CD4-positive, alpha-beta T cell treated with Interleukin-15 for 4 hours (primary cell): ENCODE measurements at places on chromosomes 6 and 20.

DNA sequence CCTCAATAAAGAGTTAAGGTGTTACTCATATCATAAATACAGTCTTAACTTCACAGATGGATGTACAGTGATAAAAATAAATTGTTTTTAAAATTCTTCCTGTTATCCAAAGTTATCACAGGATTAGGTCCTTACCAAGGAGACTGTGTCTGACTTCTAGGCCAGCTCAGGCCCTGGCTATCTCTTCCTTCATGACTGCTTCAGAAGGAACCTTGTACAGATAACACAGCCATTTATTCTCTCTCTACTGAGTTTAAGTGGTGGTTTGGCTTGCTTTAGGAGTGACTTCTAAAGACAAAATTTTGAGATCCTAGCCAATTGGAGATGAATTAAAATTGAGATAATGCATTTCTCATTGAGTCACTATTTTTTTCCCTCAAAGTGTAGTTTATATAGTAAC lies 40.8 kb upstream of the RNF182 start:
- no peak for DNase-seq

- DNase-seq: no peak
These were observed 162.1 kb upstream of the ZNF337 start for GRCh38 chr20:25858495-25859425.

GRCh38 chr6:110878751-110879522 lies 4.4 kb downstream of the AMD1 start:
- peak; percentile 43 for DNase-seq

DNA sequence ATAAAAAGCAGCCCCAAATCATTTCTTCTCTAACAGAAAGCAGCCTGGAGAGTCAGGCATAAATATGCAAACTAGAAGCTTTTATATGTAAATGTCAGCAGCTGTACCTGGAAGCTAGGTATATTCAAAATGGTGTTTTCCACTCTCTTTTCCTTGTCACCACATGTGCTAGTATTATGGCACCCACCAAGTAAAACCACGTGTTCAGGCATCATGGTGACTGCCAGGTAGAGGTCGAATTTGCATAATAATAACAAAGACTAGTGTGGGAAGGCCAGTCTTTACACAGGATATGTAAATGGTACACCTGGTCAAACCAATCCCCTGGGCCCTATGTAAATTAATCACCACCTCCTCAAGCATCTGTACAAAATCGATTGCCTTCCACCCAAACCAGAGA lies 124.0 kb downstream of the MMUT start:
- DNase-seq: no peak

GRCh38 chr20:227439-228105 lies 514 bp downstream of the DEFB129 start:
- DNase-seq: no peak

- DNase-seq: no peak
These were observed 129.1 kb upstream of the SPACA1 start for GRCh38 chr6:87918461-87918941.

GRCh38 chr6:81933608-81934051 lies 181.1 kb upstream of the TENT5A start:
- DNase-seq: no peak

DNA sequence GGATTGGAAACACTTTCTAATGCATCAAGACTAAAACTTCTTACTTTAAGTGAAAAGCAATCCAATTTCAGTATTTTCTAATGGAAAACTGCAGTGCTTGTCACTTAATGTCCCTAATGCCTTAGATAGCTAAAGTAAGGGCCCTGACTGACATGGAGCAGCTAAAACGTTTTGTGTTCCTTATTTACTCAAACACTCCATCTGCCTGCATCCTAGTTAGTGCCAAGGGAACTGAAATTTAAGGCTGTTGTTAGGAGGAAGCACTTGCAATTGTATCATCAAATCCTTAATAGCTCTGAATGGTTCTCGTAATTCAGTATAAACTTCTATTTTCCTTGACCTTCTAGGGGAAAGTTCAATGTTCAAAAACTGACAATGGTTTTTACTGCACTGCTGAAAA lies 127.4 kb downstream of the GJA10 start:
- DNase-seq: no peak

DNA sequence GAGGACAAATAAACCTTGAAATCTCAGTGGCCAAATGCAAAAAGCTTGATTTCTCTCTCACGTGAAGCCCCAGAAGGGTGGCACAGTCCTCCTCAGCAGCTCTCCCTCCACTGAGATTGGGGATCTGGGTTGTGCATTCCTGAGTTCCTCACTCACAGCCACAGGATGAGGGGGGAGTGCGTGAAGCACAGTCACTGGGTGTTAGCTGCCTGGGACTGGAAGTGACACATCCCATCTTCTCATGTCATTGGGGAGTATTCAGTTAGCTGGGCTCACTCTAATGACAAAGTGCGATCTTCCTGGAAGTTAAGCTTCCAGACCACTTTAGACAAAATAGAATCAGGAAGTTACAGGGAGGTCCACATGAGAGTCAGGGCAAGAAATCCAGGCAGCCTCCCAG lies 192.2 kb upstream of the LRFN2 start:
- DNase-seq: no peak

GRCh38 chr6:38773338-38773737 lies 58.2 kb downstream of the DNAH8 start:
- DNase-seq: no peak
